H54 (cell line): ENCODE measurements at places on chromosomes 1 and 21.

GRCh38 chr1:17018849-17019248 is 7.1 kb upstream of the ATP13A2 start:
- no peak for DNase-seq

- DNase-seq = no peak
Observed at GRCh38 chr1:202343652-202344349, 2.1 kb upstream of the UBE2T start.

GRCh38 chr1:39474810-39475209 is 16.6 kb upstream of the BMP8A start:
- no peak for DNase-seq

- no peak for DNase-seq
Observed at GRCh38 chr1:9121496-9122409, 7.1 kb downstream of the GPR157 start.

DNA sequence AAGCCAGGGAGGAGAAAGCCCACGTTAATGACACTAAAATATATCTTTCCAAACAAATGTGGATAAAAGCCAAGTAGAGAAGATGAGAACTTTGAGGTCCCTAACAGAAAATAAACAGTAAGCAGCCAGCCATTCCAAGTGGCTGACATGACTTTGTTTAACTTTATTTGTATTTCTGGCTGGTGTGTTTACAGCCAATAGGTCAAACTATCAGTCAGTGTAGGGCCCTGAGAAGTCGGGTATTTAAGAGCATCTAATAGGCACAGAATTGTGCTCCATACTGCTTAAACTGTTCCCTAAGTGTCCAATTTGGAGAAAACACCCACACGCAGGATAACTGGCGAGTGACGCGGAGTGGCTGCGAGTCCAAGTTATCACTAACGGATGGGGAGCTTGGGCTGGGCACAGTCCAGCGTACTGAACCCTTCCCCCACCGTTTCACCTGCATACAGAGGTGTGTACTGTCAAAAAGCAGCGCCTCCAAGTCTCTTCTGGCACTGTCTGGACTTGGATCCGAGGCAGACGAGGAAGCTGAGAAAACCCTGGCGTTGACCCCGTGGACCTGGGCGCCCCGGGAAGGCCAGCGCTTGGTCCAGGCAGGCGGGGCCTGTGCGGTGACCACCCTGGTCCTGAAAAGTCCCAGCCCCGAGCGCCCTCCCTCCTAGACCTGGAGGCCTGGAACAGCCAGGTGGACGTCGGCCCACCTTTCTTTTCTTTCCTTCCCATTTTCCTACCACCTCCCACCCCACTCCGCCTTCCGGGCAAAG is 662 bp upstream of the LGALS8 start:
- DNase-seq = no peak

DNA sequence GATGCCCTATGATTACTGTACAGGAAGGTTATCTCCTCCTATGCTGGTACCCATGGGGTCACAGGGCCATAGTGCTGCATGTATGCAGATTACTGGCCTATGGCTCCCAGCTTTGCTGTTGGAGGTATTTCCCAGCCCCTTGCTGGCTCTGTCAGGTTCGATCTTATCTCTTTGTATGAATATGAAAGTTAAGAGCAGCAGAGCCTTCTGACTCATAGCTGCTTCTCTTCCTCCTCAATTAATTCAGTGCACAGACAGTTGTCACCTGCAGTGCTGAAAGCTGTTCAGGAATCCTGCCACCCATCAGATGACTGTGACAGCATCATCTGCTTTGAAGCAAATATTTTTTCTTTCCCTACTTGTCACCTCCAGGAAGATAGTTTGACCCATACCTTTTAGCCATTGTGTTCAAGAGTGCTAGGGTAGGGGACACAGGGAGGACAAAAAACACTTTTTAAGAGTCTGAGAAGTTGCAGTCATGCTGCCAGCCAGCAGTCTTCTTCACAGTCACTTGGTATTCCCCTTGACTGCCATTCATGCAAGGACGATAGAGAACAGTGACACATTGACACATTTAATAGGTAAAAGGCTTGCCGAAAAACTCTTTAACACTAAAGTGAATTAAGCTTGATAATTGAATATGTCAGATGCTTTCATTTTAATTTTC is 73.1 kb downstream of the KIF1B start:
- no peak for DNase-seq

DNA sequence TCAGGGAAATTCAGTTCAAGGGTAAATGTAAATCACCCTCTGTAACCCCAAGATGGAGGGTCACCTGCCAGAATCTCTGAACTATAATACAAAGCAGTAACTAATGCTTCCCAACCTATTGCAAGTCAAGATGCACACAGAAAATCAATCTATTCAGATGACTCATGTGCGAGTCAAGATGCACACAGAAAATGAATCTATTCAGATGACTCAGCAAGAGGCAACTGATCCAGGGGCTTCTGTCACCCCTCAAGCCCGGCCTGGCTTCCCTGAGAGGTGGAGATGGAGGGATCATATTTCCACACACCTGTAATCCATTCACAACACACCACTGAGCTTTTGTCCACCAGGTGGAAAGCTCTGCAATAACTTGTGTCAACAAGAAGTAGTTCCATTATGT is 17.4 kb upstream of the HIVEP3 start:
- no peak for DNase-seq

GRCh38 chr1:217943361-217943760 is 312.2 kb downstream of the SPATA17 start:
- no peak for DNase-seq

DNA sequence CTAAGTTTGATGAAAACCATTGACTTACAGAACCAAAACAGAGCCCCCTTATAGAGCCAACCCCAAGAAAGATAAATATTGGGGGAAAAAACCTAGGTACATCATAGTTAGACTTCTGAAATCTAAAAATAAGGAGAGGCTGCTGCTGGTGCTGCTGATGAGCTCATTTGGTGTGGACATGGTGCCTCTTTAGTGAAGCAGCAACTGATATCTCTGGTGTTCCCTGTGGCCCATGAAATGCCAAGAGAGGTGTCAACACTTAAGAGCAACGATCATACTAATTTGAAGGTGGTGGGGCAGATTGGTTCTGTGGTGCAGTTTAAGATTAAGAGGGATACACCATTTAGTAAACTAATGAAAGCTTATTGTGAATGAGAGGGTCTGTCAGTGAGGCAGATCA is 35.9 kb downstream of the ST3GAL3 start:
- no peak for DNase-seq

DNA sequence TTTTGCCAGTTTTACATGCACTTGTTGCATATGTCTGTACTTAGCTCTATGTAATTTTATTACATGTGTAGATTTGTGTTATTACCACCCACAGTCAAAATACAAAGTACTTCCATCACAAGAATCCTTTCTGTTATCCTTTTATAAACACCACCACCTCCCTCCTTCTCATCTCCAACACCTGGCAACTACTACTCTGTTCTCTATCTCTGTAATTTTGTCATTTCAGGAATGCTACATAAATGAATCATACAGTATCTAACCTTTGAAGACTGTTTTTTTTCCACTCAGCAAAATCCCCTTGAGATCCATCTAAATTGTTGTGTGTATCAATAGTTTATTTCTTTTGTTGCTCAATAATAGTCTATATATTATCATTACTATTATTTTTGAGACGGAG is 64.5 kb upstream of the COP1 start:
- no peak for DNase-seq

- DNase-seq = no peak
Observed at GRCh38 chr1:17319561-17320350, 11.8 kb downstream of the PADI4 start.

- DNase-seq = no peak
Observed at GRCh38 chr1:67588178-67588855, 96.7 kb upstream of the GADD45A start.

- no peak for DNase-seq
Observed at GRCh38 chr1:163824006-163824405, 502.3 kb downstream of the NUF2 start.

GRCh38 chr1:3251099-3251806 is 182.2 kb downstream of the PRDM16 start:
- DNase-seq = no peak

GRCh38 chr21:45224189-45224938 is 63.3 kb downstream of the POFUT2 start:
- no peak for DNase-seq

DNA sequence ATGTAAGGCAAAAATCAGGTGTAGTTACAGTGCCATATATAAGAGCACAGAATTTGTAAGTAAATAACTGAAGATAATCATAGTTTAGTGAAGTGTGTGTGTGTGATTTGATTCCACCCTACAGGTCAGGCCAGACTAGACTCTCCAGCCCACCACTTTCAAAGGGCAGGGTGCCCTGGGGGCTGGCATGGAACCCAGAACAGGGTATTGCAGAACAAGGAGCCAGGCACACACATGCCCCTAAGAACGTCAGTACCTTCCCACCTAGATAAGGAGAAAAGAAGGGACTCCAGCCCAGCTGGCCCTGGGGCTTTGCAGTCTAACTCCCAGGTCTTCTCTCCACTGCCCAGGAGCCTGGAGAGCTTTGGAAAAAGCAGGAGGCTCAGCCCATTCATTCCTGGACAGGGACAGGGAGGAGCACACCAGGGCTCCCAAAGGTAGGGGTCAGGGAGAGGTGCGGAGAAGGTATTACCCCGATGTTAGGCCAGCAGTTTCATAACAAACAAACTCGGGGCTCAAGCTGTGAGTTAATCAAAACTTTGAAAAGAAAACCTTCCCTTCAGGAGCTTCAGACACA is 149.7 kb upstream of the VANGL1 start:
- no peak for DNase-seq

DNA sequence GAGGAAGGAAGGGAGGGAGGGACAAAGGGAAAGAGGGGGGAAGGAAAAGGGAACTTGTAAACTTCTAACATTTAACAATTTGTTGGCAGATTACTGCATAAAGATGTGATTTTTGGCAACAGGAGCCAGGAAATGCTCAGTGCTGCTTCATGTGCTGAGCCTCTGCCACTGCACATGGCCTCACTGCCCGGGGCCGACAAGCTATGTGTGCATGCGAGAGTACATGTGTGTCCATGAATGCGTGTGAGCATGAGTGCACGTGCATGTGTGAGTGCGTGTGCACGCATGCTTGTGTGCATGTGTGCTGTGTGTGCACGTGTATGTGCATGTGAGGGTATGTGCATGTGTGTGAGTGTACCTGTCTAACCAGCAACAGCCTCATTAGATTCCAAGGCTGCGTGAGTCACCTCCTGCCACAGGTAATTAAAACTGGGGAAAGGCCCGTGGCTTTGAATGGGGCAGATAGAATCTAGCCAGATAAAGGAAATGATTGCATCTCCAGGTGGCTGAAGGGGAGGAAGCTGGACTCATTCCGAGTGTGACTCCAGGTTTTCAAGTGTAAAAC is 41.4 kb upstream of the TSPEAR start:
- DNase-seq = no peak

DNA sequence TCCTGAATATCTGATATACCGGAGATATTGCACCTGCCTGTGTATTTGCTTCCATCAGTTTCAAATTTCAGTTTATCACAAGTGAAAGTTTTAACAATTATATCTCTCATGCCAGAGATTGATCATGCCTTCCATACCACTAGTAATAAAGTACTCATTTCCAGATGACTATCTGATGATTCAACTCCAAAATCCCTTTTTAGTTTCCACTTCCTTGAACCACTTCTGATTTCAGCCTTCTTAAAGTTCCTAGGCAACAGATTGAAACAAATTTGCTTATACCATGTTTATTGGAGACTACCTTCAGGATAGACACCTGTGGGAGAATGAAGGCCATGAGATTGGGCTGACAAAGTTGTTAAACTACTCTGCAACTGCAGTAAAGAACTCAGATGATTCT is 21.5 kb upstream of the COL11A1 start:
- DNase-seq = no peak

GRCh38 chr1:164583835-164584539 is 25.0 kb downstream of the PBX1 start:
- DNase-seq = no peak

DNA sequence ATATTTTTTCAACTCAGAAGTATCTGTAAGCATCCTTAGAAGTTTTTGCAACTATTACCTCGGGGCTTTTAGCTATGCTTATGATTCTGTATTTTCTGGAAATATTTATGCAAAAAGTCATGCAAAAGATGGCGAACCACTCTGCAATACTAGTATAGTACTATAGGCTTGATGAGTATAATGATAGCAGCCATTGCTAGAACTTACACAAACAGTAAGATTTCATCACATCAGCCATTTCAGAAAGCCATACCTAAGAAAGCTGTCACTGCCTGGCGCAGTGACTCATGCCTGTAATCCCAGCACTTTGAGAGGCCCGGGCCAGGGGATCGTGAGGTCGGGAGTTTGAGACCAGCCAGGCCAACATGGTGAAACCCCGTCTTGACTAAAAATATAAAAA is 227.1 kb downstream of the LRRC7 start:
- no peak for DNase-seq

DNA sequence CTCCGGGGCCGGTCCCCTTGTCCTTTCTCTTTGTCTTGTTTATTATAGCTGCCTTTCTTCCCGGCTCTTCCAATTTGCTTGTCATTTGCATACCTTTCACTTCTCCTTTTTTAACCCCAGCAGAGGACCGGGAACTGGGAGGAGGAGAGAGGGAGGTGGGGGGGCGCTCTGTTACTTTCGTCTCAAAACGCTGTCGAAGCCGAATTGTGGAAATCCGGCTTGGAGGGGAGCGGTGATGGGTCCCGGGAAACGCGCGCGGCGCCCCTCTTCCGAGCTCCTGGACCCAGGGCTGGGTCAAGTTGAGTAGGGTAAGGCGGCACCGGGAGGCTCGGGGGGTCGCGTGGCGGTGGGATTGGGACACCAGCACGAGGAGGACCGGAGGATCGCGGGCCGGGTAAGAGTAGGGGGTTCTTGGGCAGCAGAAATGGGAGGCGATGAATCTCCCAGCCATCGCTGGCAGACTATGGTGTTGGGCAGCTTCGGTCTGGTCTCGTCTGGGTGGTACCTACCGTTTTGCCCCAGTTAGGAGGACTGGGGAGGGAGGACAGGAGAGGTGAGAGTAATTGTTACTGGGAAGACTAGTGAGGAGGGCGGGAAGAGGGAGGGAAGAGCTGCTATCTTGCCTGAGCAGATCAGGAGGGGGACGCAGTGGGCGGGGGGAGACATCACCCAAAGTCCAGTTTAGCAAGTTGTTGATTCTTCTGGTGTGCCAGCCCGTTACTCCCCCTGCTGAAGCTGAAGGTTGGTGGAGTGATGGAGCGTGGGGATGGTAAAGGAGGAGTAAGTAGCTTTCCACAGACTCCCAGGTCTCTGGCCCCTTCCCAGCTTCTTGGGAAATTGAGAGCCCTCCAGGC is 1.5 kb downstream of the PROX1 start:
- no peak for DNase-seq

DNA sequence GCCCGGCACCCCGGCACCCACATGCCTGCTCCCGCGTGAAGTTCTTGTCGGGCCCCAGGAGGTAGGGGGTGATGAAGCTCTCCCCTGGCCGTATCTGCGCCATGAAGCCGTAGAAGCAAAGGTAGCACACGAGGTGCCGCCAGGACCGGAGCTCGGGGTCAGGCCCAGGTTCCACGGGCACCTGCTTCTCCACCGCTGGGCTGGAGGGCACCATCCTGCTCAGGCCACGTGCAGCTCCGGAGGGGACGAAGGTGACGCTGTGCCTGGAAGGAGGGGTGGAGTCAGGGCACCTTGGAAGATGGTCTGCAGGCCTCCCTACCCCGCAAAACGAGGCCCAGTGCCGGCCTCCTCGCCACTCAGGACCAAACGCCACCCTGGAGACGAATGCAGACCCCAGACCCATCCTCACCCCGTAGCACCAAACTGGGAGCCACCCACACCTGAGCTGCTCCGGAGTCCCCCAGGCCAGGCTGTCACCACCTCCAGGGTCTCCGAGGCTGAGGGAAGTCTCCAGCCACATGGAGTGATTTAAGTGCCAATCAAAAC is 4.4 kb downstream of the SLC19A1 start:
- no peak for DNase-seq

GRCh38 chr1:209607102-209607794 is 23.7 kb downstream of the CAMK1G start:
- DNase-seq = peak; percentile 55

GRCh38 chr1:201404722-201405483 is 5.8 kb upstream of the LAD1 start:
- no peak for DNase-seq
